Activated CD8-positive, alpha-beta memory T cell treated with anti-CD3 and anti-CD28 coated beads for 1 hour (primary cell): ENCODE measurements at places on chromosomes 2 and 18.

- no peak for DNase-seq
Measured at GRCh38 chr2:231680992-231681852, 27.1 kb upstream of the PTMA start.

- DNase-seq = no peak
Measured at GRCh38 chr2:2775018-2775417, 443.9 kb upstream of the MYT1L start.

DNA sequence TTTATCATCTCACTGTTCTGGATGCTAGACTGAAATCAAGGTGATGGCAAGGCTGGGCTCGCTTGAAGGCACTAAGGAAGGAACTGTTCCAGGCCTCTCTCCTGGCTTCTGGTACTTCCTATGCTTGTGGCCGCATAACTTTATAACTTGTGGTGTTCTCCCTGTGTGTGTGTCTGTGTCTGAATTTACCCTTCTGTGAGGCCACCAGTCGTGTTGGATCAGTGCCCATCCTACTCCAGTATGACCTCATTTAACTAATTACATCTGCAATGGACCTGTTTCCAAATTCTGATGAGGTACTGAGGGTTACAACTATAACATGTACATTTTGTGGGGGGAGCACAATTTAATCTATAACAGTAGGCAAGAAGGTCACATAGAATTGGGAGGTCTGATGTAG lies 41.6 kb downstream of the LYPD6B start:
- DNase-seq = no peak

GRCh38 chr2:27640722-27641245 lies 11.9 kb downstream of the GPN1 start:
- DNase-seq = no peak

DNA sequence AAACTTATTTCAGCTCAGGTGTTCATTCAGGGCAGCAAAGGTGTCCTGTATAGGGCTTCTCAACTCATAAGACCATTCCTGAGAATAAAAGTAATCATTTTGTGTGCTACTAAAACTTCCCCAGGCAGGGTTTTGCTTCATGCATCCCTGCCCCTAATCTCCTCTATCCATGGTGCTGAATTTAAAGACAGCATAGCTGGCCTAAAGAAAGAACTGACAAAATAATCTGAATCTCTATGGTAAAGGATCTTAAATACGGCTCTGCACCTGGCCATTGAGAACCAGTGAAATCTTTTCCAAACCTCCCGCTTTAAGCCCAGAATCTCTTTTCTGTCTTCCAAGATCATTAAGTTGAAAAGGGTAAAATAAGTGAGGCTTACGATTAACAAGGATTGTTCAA lies 292.1 kb upstream of the KLHL29 start:
- DNase-seq = no peak
